ENCODE measurements at places on chromosomes 2 and 18.

- DNase-seq: no peak
Observed at GRCh38 chr2:188406414-188406813, 114.7 kb downstream of the GULP1 start.

- no peak for DNase-seq
Observed at GRCh38 chr2:128250229-128251025, 68.2 kb downstream of the HS6ST1 start.

DNA sequence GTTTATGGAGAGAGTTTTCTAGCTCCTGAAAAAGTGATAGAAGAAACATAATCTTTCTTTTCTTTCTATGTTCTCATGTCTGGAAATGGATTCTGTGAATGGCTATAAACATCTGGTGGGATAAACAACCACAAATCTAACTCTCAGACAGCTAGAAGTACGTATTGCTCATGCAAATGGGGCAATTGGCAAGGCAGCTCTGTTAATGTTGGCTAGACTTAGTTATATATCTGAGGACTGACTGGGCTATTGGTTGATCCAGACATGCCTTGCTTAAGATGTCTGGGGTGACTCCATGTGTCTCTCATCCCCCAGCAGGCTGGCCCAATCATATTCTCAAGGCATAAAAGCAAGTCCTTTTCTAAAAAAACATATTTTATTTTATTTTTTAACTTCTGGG lies 939.2 kb upstream of the NRXN1 start:
- no peak for DNase-seq

DNA sequence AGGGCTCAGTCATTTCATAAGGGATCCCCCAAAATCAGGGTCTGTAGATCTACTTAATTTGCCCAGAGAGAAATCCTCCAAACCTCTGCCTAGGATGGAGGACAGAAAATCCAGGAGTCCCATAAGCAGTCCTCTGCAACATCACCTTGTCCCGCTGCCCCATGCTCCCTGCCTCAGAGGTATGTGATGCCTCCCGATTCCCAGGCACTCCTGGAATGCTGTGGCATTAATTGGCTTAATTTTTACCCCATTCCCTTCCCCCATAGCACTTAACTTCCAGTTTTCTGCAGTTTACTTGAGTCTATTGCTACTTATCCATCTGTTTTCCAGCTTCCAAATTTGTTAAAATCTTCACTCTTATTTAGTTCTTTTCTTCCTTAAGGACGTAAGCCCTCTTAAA lies 91.6 kb upstream of the TSPYL6 start:
- DNase-seq: no peak

DNA sequence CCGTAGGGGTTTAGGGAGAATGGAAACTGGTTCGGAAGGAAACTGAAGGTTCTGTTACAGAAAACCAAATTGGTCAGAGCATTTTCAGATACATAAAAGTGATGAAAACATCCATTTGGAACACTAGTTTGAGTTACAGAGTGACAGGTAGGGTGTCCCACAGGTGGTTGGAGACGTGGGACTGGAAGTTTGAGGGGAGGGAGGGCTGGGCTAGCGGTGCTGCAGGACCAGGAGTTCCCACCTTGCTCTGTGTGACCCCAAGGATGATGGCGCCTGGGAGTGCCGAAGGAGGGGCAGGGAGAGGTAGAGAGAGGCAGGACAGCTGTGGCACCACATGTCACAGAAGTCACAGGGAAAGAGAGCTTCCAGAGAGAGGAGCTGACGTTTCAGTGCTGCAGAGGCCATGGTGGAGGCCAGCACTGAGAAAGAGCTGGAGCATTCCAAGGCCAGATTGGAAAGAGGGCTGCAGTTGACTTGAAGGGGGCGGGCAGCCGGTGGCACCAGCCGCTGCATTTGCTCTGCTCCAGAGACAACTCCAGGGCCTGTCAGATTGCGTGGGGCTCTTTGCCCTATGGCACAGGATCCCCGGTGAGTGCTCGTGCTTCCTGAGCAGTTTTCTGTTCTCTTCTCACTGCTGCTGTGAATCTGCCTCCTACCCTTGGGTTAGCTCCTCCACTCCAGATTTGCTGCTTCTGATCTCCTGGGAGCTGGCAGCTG lies 56.2 kb upstream of the FOSL2 start:
- no peak for DNase-seq

GRCh38 chr2:24915796-24916195 lies 4.2 kb downstream of the ADCY3 start:
- DNase-seq: no peak

DNA sequence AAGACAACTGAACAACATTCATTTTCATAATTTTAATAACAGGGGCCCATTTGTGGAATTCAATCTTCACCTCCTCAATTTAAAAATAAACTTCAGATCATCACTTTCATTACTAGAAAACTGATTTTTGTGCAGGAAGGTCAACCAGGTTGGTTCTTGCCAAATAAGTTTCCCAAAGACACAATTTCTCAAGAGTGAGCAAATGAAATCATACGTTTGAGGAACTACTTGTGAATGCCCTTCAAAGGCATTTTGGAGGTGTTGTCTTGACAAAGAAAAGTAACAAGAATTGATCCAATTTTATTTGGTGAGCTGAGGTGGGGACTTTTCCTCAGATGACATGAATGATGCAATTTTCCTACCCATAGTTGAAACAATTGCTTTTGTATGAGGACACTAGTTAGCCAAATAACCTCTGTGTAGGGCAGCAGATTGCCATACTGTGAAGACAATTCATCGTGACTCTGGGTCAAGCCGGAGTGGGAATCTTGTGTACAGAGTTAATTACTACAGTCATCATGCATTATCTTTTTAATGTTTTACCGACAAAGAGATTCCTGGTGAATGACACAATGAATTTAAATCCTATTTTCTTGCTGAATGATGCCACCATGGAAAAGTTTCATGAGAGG lies 121.8 kb downstream of the TGFA start:
- DNase-seq: no peak

DNA sequence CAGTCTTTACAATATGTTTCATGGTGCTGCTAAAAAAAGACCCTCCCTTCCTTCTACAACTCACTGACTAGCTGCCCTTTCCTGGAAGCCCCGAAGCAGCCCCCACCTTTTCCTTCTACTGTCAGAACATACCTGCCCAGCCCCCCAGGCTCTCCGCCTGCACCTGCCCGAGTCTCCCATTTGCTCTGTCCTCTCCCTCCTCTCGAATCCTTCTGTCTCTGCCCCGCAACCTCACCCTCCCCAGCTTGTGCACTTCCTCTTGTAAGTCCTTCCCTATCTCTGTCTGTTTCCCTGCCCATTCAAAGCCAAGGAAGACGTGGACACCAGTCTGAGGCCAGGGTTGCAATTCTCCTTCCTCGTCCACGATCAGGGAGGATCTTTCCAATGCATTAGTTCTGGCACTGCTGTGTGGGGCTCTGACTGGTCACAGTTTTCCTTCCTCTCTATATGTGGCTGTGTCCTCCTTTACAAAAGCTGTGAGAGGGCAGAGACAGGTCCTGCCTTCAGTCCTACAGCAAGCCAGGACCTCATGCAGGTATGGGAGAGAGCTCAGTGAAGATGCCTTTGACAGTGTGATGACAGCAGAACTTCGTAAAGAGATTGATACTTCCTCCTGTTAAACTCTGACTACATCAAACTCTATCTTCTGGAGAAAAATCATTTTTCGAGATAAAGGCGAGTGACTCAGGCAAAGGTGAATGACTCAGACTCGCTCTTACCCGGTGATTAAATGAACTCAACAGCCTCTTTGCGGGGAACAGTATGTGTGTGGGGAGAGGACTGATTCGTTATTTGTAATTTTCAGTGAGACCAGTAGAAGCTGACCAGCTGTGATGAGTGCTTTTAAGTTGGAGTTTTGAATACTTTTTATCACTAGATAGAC lies 14.2 kb downstream of the TNFRSF11A start:
- DNase-seq: no peak

DNA sequence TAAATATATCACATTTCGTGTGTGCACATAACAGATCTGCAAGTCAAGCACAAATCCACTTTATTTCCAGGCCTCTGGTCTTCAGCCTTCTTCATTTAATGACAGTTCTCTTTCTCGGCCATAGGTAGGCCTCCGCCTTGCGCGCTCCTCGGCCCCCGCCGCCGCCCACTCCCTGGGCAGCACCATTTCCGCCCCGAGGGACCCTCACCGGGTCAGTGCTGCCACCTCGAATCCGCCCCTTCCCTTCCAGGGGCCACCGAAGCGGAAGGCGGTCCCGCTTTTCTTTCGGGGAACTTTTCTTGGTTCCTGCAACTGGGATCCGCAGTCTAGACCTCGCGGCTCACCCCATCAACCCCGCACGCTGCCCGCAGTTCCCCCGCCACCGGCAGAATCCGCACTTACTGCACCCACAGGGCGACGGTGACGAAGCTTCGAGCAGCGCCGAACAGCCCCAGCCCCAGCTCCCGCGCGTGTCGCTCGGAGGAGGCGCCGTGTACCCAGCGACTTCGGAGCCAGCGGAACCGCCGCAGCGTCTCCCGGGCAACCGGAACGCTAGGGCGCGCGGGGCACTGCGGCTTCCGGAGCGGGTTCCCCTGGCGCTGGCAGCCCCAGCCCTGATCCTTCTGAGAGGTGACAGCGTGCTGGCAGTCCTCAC lies at the start of gene CDKL4:
Gene CDKL4, minus strand, starts transcription at position 502 of the 655 bp plus-strand sequence.
- DNase-seq: peak; percentile 15

DNA sequence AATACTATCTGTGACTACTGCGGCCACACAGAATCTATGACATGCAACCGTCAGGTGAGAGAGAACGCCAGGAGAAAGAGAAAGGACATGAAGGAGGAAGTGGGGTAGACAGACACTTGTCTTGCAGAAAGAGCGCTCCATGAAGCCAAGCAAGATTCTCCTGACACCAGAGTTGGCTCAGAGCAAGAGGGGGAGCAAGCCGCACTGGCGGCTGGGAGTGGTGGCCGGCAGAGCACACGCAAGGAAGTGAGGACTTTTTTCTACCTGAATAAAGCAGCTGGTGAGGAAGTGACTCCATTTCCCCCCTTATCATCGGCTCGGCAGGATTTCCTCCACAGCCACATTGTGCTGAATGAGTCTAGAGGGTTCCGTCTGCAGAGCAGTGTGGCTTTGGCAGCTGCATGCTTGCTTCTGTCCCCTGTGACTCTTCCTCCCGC lies 181.6 kb downstream of the BCL2 start:
- DNase-seq: no peak

DNA sequence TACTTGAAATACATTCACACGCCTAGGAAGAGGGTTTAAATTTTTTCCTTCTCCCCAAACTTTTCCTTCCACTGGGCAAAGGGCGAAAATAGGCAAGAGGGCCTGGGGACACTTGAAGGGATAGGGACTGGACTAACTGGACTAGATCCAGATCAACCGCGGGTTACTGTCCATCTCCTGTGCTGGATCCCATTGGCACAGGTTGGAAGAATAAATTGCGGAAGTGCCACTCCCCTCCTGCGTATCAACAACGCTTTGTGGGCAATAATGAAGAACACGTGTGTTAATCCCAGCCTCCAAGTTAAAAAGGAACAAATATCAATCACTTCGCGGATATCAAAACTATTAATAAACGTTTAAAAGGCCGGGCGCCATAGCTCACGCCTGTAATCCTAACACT lies 1.7 kb upstream of the FZD5 start:
- no peak for DNase-seq

GRCh38 chr2:191070276-191070675 lies 56.3 kb upstream of the STAT1 start:
- no peak for DNase-seq

- no peak for DNase-seq
Observed at GRCh38 chr18:67577386-67577785, 60.9 kb upstream of the DSEL start.

DNA sequence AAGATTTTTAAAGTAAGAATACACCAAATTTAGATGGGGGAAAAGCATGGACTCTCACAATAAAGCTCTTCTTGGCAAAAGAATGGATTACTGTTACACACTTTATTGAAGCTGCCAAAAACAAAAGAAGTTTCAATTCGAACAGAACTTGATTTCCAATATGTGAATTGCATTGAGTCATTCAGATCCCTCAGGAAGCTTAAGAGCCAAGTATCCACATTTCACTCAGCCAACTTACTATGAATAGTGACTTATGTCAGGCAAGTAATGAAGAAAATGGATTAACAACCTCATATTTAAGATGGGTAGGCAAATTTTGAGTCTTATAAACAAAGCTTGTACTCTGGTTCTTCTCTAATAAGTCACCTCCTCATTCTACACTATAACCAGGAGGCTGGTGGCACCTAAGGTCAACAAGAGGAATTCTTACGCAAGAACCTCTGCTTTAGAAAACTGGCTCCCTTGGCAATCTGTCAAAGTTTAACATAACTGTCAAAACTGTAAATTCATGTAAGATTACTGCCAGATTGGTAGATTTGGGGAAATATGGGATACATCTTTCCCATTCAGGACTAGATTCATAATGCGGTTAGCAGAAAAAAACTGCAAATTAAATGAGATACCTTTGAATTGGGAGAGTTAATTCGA lies 6.0 kb downstream of the HADHA start:
- DNase-seq: no peak

GRCh38 chr2:122216071-122216470 lies 460.6 kb downstream of the TSN start:
- DNase-seq: no peak

DNA sequence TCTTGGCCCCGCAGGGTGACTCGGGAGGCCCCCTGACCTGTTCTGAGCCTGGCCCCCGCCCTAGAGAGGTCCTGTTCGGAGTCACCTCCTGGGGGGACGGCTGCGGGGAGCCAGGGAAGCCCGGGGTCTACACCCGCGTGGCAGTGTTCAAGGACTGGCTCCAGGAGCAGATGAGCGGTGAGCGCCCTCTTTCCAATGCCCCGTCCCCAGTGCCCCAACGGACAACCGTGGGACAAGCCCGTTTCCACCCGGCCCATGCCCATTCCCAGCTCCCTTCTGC lies 2.6 kb upstream of the CHRND start:
- DNase-seq: no peak

- peak; percentile 69 for DNase-seq
Observed at GRCh38 chr2:8132351-8132831, 549.5 kb upstream of the ID2 start.

GRCh38 chr2:236977852-236978398 lies 107.8 kb upstream of the COPS8 start:
- no peak for DNase-seq

GRCh38 chr2:178304333-178304732 lies 110.0 kb downstream of the OSBPL6 start:
- no peak for DNase-seq

- no peak for DNase-seq
Observed at GRCh38 chr2:51553476-51553875, 521.5 kb upstream of the NRXN1 start.

DNA sequence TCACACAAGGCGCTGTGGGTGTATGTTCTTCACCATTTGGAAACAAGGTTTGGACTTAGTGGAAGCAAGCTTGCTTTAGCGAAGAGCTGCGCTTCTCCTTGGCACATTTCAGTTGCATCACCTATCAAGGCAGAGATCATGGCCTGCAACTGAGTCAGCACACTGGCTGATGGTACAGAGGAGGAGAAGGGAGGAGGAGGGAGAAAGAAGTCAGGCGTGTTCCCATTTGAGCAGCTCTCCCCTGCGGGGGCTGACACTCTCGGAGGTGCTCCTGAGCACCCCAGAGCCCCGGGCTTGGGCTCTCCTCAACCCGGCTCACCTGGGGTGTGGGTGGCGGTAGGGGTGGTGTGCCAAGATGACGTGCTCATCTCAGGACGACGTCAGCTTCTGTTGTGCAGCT lies 6.0 kb upstream of the SERPINB5 start:
- DNase-seq: no peak
